NCI-H2081 (cell line): ENCODE measurements at places on chromosomes 11 and 22.
A peak's percentile ranks its signal among the peaks of the same experiment; 100 is the strongest.

DNA sequence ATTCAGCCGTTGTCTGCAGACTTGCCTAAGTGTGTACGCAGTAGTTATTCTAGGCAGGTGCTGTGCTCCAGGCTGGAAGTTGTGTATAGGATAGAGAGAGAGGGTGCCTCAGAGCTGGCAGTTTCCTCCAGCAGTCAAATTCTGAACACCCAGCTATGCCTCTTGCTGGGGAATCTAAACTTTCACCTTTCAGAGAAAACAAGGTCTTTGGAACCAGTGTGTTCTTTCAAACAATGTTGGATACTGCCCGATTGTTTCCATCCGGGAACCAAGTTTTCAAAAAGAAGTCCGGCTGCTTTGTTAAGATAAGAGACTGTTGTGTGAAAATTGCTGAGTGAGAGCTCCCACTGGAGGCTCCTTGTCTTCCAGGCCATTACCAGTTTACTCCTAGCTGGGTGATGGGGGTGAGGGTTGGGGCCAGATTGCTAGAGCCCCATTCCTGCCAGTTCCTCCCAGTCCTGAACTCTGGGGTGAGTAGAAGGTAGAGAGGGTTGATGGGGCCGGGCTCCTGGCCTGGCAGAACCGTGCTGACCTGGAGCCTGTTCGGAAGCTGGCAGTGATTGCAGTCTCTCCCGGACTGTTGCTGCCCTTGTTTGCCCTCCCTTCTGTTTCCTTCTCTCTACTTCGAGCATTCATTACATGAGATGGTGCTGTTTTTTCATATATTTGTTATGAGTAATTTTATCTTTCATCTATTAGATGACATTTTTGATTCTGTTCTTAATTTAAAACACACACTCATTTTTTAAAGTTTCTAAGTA is 150.2 kb downstream of the TEAD1 start:
- peak; percentile 63 for DNase-seq

DNA sequence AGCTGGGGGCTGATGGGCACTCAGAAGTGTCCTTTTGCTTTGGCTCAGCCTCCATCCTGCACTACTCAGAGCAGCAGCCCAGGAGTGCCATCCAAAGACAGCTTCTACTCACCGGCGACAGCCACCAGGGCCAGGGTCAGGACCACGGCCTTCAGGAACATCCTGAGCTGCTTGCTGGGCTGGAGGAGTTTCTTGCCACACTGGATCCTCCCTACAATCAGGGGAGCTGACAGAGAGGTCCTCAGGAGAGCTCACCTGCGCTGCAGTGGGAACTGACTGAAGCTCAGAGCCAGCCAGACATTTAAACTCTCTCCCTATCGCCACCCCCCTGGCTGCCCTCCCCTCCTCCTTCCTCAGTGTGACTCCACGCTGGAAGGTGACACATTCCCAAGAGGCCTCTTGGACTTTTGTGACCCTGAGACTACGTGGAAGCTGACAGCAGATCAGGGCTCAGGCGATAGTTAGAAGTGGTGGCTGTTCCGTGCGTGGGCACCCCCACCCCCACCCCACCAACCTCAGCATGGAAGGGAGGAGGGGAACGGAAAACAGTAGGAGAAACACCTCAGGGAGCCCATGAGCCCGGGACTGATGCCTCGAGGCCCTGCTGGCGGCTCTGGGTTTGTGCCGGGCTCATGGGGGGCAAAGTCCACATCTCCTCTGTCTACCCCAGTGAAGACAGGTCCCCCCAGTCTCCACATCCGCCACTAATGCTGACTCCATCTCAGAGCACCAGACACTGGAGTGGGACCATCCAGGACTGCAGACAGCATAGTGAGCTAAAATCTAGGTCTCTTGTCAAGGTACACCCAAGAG is at the start of gene APOA4:
TSS of gene APOA4 (minus strand) at position 274 of the 813 bp plus-strand sequence. CDS start at position 161, 113 bp downstream.
- no peak for DNase-seq

GRCh38 chr11:26914968-26915367 is 78.9 kb upstream of the FIBIN start:
- no peak for DNase-seq

- DNase-seq = no peak
These were observed 45.3 kb downstream of the USP35 start for GRCh38 chr11:78234006-78234405.

- no peak for DNase-seq
These were observed 452.7 kb upstream of the CNTN5 start for GRCh38 chr11:98568013-98568412.

DNA sequence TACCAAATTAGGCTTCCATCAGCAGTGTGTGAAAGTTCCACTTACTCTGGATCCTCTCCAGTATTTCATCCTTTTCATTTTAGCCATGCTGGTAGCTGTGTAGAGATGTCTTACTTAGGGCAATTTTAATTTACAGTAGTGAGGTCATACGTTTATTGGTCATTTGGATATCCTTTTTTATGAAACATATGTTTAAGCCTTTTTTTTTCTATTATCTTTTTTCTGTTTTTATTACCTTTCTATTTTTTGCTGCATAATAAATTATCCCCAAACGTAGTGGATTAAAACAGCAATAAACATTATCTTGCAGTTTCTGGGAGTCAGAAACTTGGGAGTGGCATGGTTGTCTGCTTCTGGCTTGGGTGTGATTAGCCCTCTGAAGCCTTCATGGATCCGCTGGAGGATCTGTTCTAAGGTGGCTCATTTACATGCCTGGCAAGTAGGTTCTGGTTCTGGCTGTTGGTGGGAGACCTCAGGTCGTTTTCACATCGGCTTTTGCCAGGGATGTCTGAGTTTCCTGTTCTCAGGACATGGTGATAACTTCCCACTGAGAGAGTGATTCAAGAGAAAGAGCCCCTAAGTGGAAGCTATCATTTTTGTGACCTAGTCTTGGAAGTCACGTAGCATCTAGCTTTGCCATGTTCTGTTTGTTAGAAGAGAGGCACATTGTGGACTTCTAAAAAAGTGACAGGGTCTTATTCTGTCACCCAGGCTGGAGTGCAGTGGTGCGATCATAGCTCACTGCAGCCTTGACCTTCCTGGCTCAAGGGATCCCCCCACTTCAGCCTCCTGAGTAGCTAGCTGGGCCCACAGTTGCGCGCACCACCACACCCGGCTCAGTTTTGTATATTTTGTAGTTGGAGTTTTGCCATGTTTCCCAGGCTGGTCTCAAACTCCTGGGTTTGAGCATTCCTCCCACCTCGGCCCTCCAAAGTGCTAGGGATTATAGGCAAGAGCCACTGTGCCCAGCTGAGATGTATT is 38.6 kb downstream of the PPP6R3 start:
- DNase-seq = no peak

DNA sequence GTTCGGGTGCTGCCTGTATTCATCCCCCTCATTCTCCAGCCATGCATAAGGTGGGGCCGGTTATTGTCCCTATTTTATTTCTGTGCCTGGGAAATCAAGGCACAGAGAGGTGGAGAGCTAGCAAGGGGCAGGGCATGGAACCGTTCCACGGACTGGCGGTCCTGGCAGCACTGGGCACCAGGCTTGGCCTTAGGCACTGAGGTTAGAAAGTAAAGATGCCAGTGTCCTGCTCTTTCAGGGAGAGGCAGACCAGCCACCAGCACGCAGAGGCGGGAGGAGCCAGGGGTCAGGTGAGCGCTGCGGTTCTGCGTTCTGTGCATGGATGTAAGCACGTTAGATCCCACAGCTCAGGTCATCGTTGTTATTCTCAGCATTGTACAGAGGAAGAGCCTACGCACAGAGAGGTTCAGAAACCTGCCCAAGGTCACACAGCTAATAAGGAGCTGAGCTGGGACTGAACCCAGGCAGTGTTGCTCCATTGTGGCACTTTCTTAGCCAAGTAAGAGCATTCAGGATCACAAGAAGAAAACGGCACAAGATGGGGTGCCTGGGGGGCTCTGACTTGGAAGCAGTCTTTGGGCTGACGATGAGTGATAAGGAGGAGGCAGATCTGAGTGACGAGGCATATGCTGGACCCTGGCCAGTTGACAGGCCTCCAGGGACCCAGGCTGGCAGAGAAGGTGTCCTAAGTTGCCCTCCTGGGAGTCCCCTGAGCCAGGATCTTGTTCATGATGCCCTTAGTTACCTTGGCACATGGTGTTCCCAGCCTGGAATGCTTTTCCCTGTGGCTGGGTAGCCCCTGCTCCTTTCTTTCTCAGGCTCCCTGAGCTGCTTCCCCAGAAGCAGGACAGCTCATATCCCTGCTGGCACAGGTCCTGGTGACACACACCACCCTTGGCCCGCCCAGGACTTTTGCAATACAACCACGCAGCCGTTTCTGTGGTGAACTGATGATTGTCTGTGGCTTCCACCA is 41.1 kb downstream of the OSBPL5 start:
- no peak for DNase-seq
